Esophagus squamous epithelium (tissue), 5 donors: ENCODE measurements at places on chromosomes 2 and 18. TPM values are rescaled to one million over a fixed set of nuclear protein-coding genes. Genes with fewer than 3 reads are reported as not detected.

GRCh38 chr2:1588978-1589621, 155.2 kb downstream of the PXDN start:
- H3K4me3 ChIP-seq: no peak overlapping the region
- H3K36me3 ChIP-seq: no peaks in the 10 kb centered on the region
- H3K4me1 ChIP-seq: peaks cover 10% of the 10 kb centered on the region
- no peaks in the 10 kb centered on the region for H3K27me3 ChIP-seq
- H3K27ac ChIP-seq: no peak overlapping the region
- DNase-seq: no peak

DNA sequence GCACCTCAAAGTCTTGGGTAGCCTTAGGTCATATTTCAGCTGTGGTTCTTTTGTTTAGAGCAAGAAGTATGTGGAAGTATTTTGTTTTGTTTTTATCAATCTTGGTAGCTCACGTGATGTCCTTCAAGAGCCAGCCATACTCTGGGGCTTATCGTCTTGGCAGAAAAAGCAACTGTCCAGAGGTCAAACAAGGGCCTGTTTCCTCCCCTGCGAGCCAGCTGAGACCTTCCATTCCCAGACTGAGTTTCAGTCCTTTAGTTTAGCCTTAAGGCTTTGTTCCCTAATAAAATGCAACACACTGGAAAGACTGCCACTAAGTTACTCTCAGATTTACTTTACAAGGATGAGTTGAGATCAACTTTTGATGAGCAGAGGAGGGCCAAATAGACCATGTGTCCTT, 63.5 kb downstream of the TXNL1 start:
- peaks cover 5% of the 10 kb centered on the region for H3K4me1 ChIP-seq
- no peak overlapping the region for H3K27ac ChIP-seq
- no peak for DNase-seq
- H3K27me3 ChIP-seq: no peaks in the 10 kb centered on the region
- no peak overlapping the region for H3K4me3 ChIP-seq

DNA sequence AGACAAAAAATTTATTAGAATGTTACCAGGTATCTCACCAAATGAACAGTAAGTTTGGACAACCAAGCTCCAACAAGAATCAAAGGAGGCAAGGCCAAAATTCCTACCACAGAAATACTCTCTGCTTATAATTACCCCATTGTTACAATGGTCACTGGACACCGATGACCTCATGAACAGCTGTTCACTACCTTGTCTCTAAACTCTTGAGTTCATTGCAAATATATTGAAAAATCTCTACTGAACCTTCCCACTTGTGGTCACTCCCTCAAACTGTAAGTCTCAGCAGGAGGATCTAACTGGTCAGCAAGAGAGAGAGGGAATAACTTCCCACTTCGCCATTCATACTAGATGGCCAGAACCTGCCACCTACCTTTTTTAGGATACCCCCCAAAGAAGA, 50.0 kb downstream of the ERBB4 start:
- H3K27ac ChIP-seq: no peak overlapping the region
- no peaks in the 10 kb centered on the region for H3K36me3 ChIP-seq
- DNase-seq: no peak

DNA sequence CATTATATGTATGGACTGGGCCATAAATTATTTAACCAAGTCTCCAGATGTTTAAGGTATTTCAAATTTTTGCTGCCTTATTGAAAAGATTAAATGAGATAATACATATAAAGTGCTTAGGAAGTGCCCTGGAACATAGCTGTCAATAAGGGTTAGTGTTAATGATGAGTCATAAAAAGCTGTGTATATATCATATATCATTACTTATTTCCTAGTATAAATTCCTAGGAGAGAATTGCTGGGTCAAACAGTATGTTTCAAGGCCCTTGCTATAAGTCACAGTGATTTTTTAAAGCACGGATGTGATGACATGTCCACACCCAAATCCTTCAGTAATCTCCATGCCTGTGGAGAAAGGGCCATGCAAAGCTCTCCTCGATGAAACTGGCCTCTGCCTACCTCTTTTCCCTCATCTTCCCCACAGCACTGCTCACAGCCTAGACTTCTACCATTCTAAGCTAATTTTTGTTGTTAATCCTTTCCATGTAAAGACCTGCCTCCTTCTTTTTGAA, 8.5 kb downstream of the ZNF2 start:
- DNase-seq: no peak
- H3K4me1 ChIP-seq: no peaks in the 10 kb centered on the region
- no peaks in the 10 kb centered on the region for H3K36me3 ChIP-seq
- H3K4me3 ChIP-seq: no peak overlapping the region

- H3K36me3 ChIP-seq: no peaks in the 10 kb centered on the region
- H3K4me3 ChIP-seq: no peak overlapping the region
- H3K27ac ChIP-seq: no peak overlapping the region
- H3K4me1 ChIP-seq: no peaks in the 10 kb centered on the region
Observed at GRCh38 chr18:13486686-13487085, 239.7 kb downstream of the FAM210A start.

DNA sequence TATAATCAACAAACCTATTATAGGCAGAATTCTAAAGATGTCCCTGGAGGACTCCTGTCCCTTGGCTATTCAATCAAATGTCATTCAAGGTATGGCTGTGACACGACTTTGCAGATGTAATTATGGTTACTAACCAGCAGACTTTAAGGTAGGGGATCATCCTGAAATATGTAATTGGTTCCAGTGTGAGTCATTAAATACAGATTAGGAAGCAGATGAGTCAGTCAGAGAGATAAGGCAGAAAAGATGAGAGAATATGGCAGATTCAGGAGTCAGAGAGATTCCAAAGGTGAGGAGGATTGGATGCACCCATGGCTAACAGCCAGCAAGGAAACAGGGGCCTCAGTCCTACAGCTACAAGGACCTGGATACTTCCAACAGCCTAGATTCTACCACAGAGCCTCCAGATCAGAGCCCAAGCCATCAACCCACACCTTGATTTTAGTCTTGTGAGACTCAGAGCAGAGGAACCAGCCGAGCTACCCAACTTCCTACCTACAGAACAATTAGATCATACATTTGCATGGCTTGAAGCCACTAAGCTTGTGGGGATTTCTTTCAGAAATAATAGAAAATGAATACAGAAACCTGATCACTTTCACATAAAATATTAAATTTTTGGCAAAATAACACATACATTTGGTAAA, 11.2 kb upstream of the PROM2 start:
- DNase-seq: no peak
- H3K27ac ChIP-seq: no peak overlapping the region
- H3K4me3 ChIP-seq: no peak overlapping the region
- H3K36me3 ChIP-seq: no peaks in the 10 kb centered on the region

DNA sequence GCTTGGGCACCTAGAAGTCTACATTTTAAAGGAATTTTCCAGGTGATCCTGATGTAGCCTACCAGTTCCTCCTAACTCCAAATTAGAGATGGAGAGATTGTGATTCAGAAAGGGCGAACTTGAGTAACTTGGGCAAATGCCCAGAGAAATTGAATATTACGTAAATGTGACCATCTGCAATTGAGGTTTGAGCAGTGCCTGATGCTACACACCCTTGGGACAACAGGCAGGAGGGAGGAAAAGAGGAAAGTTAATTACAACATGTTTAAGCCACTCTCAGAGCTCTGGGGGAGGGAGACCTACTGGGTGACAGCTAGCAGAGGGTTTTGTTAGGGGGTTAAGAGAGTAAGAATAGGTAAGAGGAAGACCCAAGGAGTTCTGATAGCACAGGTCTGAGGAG, 208.9 kb downstream of the LPIN1 start:
- H3K36me3 ChIP-seq: no peaks in the 10 kb centered on the region
- no peaks in the 10 kb centered on the region for H3K4me1 ChIP-seq

DNA sequence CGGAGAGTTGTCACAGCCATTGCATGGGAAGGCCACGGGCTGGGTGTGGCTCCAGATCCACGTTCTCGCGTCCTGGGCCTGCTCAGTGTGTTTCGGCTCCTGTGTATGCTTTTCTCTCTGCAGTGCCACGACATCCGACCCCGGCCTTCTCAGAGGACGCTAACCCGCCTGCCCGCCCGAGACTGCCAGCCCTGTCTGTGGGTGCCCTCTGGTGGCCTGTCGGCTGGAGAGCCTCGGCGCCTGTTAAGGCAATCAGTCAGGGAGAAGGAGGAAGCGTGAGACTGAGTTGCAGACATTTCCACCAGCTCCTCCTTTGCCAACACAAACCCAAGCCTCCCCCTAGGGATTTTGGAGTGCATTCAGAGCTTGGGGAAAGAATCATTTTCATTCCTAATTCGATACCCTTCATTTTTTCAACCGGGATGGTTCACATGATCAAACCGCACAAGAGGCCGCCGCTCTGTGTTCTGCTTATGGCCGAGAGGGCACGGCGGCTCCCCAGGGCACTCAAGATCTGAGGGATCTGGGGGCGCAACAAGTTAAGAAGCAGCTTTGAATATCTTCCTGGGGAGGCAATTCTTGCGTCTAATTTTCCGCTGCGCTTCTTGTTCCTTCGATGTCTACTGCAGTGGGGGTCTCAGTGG, 37.5 kb upstream of the ZBTB7C start:
- peaks cover 23% of the 10 kb centered on the region for H3K4me1 ChIP-seq
- no peaks in the 10 kb centered on the region for H3K36me3 ChIP-seq
- peak overlapping the region; percentile 1 for H3K27ac ChIP-seq
- H3K27me3 ChIP-seq: no peaks in the 10 kb centered on the region
- peak; percentile 8 for DNase-seq

DNA sequence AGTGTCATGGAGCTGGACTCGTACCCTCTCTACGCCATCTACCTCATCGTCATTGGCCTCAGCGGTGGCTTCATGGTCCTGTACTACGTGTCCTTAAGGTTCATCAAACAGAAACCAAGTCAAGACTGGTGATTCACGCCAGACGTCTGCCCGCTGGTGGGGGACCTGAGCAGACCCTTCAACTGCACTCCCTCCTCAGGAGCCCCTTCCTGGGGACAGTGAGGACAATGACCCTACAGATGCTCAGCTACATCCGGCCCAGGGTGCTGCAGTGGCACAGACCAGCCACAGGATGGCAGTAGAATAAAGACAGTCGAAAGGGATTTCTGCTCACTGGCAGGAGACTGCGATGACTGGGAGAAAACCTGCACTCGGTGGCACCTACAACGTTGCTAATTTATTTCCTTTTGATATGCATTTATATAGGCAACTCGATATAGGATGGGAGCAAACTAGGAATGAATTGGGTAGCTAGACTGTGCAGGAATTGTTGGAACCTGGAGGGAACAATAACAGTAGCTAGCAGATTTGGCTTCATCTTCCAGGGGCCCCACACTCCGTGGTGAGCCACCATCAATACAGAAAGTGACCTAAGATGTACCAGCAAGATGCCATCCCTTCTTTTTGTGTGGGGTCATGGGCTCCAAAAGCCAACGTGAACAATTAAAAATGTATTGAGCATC, 39.2 kb downstream of the ABCG8 start:
- no peak overlapping the region for H3K27ac ChIP-seq
- H3K4me1 ChIP-seq: peaks cover 20% of the 10 kb centered on the region
- DNase-seq: no peak
- no peaks in the 10 kb centered on the region for H3K36me3 ChIP-seq
- H3K4me3 ChIP-seq: no peak overlapping the region

- no peaks in the 10 kb centered on the region for H3K36me3 ChIP-seq
- peaks cover 2% of the 10 kb centered on the region for H3K4me1 ChIP-seq
- no peak overlapping the region for H3K4me3 ChIP-seq
- no peak for DNase-seq
Observed at GRCh38 chr18:22796113-22796512, 137.0 kb upstream of the RBBP8 start.

DNA sequence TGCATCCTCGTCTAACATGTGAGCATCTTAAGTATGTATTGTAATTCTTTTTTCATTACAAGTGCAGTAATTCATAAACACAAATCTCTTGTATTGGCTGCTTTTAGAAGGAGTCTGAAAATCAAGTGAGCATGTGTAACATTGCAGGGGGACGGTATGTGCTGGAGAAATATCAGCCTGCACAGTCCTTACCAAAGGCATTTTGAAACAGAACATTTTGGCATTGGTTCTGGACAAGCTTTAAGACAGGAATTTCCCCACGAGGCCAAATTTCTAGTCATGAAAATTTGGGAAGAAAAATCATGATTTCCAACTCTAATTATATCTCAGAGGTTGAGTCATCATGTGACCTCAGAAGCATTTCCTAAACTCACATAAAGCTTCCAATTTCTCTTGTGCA, 24.7 kb upstream of the NRP2 start:
- peaks cover 32% of the 10 kb centered on the region for H3K4me1 ChIP-seq
- H3K4me3 ChIP-seq: no peak overlapping the region
- H3K27me3 ChIP-seq: peaks cover 5% of the 10 kb centered on the region

- H3K27me3 ChIP-seq: no peaks in the 10 kb centered on the region
- H3K4me3 ChIP-seq: no peak overlapping the region
- H3K27ac ChIP-seq: no peak overlapping the region
- H3K4me1 ChIP-seq: no peaks in the 10 kb centered on the region
Observed at GRCh38 chr2:152363936-152364335, 29.0 kb downstream of the FMNL2 start.

- no peaks in the 10 kb centered on the region for H3K36me3 ChIP-seq
- no peaks in the 10 kb centered on the region for H3K4me1 ChIP-seq
- H3K27ac ChIP-seq: peak overlapping the region; percentile 70
Observed at GRCh38 chr2:222844323-222844722, 16.5 kb upstream of the ACSL3 start.

DNA sequence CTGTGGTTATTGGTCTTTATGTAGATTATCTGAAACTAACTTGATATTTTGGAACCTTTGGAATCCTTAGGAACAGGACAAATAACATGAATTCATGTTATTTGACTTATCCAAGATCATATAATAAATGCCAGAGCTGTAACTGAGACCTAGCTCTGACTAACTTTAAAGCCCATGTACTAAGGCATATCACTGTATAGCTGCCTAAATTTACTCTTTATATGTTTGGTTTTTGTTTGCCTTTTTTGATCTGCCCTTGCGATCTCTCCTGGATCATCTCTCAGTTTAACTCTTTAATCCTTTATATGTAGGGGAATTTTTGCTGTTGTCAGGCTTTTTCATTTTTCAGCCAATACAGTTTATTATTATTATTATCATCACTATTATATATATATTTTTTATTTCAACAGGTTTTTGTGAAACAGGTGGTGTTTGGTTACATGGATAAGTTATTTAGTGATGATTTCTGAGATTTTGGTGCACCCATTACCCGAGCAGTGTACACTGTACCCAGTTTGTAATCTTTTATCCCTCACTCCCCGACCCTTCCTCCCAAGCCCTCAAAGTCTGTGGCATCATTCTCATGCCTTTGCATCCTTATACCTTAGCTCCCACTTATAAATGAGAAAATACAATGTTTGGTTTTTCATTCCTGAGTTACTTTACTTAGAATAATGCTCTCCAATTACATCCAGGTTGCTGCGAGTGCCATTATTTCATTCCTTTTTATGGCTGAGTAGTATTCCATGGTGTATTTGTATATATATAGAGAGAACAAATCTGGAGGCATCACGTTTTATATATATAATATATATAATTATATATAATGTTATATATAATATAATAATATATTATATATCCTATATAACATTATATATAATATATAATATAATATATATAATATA, 48.9 kb downstream of the APLF start:
- H3K27ac ChIP-seq: no peak overlapping the region
- no peak overlapping the region for H3K4me3 ChIP-seq
- no peaks in the 10 kb centered on the region for H3K4me1 ChIP-seq
- no peak for DNase-seq
- no peaks in the 10 kb centered on the region for H3K36me3 ChIP-seq

- no peaks in the 10 kb centered on the region for H3K36me3 ChIP-seq
- no peak for DNase-seq
- peak overlapping the region; percentile 94 for H3K27ac ChIP-seq
- peaks cover 62% of the 10 kb centered on the region for H3K4me1 ChIP-seq
Observed at GRCh38 chr2:113079131-113079530, 11.4 kb downstream of the IL1F10 start.

Gene GALR1
- not detected for total RNA-seq

Gene ATP6V1B1
- total RNA-seq: not detected

Gene KCNK3
- 0.73 TPM for total RNA-seq

Gene MARS2
- total RNA-seq: 14.5 TPM

Gene MALL
- total RNA-seq: 146 TPM

Gene STEAP3
- total RNA-seq: 18.1 TPM
